Stimulated activated CD8-positive, alpha-beta memory T cell treated with anti-CD3 and anti-CD28 coated beads, Interleukin-4, amount 100 ng/mL, for 1 hour (primary cell): ENCODE measurements at places on chromosomes 4 and X.
A peak's percentile ranks its signal among the peaks of the same experiment; 100 is the strongest.

GRCh38 chr4:84535901-84536300, 36.8 kb upstream of the NKX6-1 start:
- DNase-seq, result no peak

DNA sequence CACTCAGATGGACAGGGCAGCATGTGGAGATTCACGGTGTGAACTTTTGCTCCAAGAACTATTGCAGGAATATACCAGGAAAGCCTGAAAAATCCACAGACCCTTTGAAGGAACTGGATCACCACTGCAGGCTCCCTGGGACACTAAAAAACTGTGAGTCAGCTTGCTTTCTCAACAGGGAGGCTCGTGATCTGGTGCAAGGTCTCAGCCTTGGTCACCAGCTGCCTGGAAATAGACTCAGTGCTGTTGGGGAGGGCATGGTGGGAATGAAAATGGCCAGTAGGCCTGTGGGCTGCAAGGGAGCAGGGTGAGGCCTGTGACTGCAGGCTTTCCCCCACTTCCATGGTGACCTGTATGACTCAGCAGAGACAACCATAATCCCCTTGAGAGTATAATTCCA, 426.4 kb upstream of the RPS6KA3 start:
- DNase-seq, result no peak

DNA sequence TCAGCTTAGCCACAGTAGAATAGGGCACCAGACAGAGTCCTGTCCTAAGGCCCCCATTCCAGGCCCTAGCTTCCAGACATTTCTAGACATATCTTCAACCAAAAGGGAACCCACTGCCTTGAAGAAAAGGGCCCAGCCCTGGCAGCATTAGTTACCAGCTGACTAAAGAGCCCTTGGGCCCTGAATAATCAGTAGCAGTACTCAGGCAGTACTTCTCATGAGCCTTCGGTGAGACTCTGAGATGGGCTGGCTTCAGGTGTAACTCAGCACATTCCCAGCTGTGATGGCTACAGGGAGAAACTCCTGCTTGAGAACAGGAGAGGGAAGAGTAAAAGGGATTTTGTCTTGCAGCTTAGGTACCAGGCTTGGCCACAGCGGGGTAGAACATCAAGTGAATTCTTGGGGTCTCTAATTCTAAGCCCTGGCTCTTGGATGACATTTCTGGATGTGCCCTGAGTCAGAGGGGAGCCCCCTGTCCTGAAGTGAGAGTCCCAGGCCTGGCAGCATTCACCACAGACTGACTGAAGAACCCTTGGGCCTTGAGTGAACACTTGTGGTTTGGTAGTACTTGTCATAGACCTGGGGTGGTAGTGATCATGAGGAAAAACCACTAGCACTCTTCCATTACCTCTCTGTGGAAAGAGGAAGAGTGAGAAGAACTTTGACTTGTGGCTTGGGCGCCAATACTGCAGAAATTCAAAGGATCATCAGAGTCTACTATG, 170.1 kb downstream of the ATP10D start:
- DNase-seq, result no peak

- no peak for DNase-seq
These were observed 176.9 kb downstream of the SLIT2 start for GRCh38 chr4:20428436-20429160.

GRCh38 chrX:40095583-40096394, 2.0 kb downstream of the BCOR start:
- no peak for DNase-seq

GRCh38 chrX:133939655-133940302, 45.6 kb downstream of the GPC3 start:
- DNase-seq, result no peak

- DNase-seq, result peak; percentile 9
These were observed 875 bp downstream of the LAP3 start for GRCh38 chr4:17577665-17578481.

DNA sequence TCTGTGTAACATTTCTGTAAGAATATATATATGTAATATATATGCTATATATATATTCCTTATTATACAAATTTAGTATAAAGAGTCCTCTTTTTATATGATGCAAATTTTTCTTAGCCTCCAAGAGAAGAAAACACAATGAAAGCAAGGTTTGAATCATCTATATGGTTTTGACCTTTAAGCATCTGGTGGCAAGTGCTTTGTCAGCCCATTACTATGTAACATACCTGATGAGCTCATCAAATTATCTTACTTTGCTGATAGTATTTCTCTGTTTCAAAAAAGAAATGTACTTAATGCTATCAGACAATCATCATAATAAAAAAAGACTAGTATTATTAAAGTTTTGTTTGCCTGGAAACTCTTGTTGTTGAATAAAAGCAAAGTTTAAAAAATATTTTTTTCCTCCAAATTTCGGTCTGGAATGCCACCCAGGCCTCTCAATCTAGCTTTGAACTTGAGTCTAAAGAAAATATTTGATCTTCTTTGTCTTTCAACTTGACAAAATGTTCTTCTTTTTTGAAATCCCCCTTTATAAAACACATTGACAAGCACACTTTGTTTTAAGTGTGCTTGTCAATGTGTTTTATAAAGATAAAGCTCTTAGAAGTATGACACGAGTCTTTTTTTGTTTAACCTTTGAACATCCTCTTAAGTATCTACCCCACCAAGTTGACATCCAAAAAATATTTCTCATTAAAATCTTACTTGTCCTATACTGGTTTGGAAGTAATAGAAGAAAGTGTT, 26.2 kb downstream of the ZNF330 start:
- no peak for DNase-seq

DNA sequence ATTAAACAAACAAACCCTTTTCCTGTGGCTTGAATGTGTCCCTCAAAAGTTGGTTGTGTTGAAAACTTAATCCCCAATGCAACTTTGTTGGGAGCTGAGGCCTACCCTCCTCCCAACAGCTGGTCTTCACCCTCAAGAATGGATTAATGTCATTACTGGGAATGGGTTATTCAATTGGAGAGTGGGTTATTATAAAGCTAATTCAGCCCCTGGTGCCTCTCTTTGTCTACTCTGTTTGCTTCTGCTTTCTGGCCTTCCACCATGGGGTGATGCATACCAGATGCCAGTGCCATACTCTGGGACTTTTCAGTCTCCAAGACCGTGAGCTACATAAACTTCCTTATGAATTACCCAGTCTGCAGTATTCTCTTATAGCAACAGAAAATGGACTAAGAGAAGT, 706.5 kb downstream of the CCSER1 start:
- no peak for DNase-seq

- DNase-seq, result no peak
These were observed 6.3 kb downstream of the FNIP2 start for GRCh38 chr4:158775091-158775651.

GRCh38 chr4:131052646-131053045, 1956.7 kb downstream of the C4orf33 start:
- no peak for DNase-seq

DNA sequence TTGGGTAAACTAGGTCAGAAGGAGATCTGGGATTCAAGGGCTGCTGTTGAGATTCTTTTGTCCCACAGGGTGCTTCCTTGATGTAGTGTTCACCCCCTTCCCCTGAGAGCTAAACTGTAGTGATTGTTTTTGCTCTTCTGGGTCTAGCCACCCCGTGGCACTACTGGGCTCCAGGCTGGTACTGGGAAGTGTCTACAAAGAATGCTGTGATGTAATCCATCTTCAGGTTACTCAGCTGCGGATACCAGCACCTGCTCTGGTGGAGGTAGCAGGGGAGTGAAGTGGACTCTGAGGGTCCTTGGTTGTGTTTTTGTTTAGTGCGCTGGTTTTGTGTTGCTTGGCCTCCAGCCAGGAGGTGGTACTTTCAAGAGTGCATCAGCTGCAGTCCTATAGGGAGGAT, 365.5 kb downstream of the ZNF674 start:
- no peak for DNase-seq

DNA sequence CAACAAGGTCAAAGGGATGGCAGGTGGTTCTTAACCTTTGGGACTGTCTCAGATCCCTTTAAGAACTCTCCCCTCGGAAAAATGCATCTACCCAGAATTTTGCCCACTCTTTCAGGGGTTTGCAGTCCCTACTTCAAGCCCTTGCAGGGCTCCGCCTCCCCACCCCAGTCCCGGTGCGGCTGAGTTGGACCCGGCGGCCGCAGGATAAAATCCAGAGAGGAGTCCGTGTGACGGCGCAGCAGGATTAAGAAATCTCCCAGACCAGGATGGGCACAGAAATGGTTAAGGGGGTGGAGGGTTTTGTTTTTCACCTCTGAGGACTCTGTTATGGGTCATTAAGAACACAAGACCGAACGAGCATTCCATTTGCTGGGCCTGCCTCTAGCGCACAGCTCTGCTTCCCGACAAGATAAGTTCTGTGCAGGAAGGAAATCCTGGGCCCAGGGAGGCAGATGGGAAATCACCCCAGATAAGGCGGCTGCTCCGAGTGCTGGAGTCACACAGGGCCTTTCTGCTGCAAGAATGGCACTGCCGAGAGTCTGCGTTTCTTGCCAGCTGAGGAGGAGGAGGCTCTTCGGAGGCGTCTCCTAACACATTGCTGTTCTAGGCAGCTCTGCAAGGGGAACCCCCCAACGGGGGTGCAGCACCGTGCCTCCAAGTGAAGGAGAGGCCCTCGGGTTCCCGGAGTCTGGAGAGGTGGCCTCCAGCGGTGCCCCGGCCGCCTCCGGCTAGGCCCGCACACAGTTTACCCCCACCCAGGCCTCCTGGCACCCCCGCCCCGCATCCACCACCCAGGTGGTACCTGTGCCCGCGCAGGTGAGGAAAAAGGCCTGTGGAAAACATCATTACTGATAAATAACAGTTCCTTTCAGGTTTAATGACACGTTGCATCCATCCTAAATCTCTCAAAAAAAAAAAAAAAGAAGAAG, 277.6 kb downstream of the BCOR start:
- no peak for DNase-seq

GRCh38 chrX:107729558-107730297, 45.9 kb downstream of the TSC22D3 start:
- no peak for DNase-seq

GRCh38 chr4:154005171-154005520, 216.3 kb upstream of the SFRP2 start:
- DNase-seq, result no peak

- no peak for DNase-seq
These were observed 3.3 kb downstream of the SLC25A6 start for GRCh38 chrX:1388651-1389050.

DNA sequence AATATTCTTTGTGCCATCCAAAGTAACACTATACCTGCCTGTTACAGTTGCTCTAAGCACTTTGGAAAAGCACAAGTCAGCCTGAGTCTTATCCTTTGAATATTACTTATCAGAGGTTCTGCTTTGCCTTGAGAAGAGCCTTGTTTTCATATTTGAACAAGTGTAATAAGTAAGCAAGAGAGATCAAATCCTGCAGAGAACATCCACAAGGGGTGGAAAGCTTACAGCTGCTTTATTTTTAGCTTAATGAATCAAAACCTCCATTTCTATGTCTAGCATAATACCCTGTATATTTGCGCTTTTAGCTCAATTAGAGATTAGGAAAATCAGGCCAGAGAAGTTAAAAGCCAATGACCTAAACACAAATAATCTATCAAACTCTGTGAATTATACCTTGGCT, 139.8 kb downstream of the CDS1 start:
- DNase-seq, result no peak

DNA sequence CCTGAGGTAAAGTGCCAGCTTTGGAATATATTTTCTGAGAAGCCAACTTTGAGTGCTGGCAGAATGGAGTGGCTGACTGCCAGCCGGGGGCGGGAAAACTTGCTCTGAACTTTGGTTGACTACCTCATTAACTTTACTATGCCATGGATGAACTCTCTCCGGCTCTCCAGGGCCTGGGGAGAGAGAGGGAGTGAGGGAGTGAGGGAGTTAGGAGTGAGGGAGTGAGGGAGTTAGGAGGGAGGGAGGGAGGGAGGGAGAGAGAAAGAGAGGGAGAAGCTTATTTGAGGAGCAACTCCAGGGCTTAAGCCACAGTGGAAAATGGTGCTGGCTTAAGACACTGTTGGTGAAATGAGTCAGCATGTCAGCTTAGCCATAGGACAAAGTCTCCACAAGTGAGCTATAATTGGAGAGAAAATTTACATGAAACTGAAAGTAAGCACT, 280.9 kb upstream of the RPS6KA3 start:
- no peak for DNase-seq

DNA sequence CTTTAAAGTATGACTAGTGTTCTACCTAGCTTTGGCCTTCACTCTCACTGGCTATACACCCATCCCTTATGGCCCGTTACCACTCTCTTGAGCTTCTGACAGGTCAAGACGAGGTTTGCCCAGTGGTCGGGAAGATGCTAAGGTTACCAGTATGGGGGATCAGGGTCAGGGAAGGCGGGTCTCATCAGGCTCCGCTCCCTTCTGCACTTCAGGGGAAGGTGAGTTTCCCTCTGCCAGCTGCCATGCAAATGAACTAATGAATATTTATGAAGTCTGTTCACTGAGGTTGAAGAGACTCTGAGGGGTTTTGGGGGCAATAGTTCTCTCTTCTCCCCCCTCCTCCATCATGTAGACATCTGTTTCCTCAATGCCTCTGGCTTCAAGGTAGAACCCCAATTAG, 6.6 kb downstream of the EFNB1 start:
- no peak for DNase-seq
